Activated CD8-positive, alpha-beta memory T cell treated with anti-CD3 and anti-CD28 coated beads for 48 hours (primary cell): ENCODE measurements at places on chromosomes 2 and 18.

- no peak for DNase-seq
Observed at GRCh38 chr2:219514196-219514761, at the start of gene ASIC4. Gene ASIC4, plus strand, starts transcription at chr2:219514482. Its CDS starts 243 bp downstream, at chr2:219514725.

DNA sequence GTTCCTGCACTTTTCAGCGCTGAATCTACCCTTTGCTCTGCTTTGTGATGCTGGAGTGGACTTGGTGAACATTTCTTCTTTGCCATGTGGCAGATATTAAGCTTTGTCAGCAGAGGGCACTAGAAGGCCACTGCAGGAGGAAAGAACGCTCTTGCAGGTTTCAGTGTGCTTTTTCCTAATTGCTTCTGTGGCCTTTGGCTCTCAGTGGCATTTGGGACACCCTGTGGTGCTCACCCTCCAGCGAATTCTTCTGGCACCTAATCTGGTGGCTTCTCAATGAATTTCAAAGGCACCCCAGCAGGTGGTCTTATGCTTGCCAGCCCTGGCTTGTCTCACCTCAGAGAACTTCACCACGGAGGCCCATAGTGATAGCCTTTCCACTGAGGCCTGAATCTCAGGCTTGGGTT, 146.7 kb downstream of the MYO3B start:
- peak; percentile 0 for DNase-seq

GRCh38 chr2:207571370-207571769, 41.6 kb downstream of the CREB1 start:
- no peak for DNase-seq

GRCh38 chr2:101818531-101819451, 121.3 kb downstream of the MAP4K4 start:
- DNase-seq: no peak

DNA sequence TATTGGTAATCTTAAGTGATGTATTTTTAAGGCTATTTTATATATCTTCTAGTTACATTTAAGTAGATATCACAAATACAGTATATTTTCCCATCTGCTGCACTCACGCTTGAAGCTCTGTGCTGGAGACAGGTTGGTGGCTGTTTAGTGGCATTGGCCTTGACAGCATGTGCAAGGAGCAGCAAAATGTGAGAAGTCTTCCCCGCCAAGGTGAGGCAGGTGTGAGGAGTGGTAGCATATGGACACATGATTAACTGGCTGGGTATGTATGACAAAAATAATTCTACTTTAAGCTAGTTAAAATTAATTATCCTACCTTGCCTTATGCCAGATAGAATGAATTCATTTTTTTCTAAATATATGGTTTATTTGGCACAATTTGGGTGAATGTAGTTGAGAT, 117.2 kb downstream of the CCDC102B start:
- no peak for DNase-seq

GRCh38 chr18:46301571-46301970, 197.4 kb downstream of the HAUS1 start:
- no peak for DNase-seq

- DNase-seq: no peak
Observed at GRCh38 chr2:50674876-50675275, 357.1 kb downstream of the NRXN1 start.

GRCh38 chr2:28842042-28842441, 28.1 kb downstream of the TRMT61B start:
- DNase-seq: no peak

GRCh38 chr2:60424233-60424632, 129.2 kb downstream of the BCL11A start:
- DNase-seq: no peak

DNA sequence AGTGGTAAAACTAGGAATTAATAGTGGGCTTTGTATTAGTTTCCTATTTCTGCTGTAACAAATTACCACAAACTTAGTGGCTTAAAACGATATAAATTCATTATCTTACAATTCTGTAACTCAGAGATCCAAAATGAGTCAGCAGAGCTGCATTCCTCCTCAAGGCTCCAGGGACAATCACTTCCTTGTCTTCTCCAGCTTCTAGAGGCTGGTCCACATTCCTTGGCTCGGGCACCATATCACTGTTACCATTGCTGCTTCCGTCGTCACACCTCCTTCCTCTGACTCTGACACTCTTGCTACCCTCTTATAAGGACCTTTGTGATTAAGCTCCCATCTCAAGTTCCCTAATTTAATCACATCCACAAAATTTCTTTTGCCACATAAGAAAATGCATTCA, 567.8 kb upstream of the KLHL29 start:
- DNase-seq: no peak

DNA sequence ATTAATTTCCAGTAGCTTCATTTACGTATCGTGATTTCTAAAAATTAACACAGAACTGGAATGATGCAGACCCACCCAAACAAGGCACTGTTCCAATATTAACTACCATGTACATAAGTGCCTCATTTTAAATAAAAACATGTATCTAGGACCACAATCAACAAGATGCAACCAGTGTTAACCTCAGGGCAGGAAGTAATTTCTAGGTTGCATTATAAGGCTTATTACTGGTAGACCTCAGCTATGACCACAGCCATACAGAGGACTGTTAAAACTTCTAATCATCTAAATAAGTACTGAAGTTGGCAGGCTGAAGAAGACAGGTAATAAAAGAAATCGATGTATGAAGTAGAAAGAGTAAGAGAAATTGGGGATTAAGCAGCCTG, 262.9 kb downstream of the HDAC4 start:
- no peak for DNase-seq

DNA sequence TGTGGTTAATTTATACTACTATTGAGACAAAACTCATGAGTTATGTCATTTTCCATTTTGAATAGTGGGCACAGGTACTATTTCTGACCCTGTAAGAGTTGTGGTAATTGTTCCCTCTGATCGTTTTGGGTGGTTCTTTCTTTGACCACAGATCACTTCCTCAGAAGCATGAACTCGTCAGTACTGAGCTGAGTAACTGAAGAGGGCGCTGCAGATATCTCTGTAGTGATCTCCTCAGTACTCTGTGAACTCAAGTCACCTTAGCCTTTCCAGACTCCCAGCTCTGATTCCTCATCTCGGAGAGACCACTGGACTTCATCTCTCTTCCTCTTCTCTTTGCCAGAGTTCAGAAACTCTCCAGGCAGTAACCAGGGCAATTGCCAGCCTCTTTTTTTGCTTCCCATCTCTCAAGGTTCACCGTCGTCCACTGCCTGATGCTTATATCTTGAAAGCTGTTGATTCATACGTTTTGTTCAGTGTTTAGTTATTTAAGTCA, 9.4 kb upstream of the IL1RL1 start:
- DNase-seq: no peak

DNA sequence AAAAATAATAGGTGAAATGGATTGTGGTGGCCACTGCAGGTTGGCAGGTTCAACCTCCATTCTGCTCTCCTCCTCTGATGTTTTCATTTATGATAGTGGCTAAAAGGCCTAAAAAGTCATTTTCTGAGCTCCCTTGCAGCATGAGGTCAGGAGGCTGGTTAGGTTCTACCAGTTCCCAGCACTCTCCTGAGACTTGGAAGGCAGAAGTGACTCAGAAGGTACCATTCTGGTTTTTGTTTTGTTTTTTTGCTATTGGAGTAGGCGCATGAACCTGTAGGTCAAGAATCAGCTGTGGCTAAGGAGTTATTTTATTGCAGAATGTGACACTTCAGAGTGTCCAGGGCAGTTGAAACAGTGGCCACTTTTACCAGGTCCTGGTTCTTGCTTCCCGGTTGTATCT, 181.9 kb downstream of the CCDC102B start:
- DNase-seq: no peak

DNA sequence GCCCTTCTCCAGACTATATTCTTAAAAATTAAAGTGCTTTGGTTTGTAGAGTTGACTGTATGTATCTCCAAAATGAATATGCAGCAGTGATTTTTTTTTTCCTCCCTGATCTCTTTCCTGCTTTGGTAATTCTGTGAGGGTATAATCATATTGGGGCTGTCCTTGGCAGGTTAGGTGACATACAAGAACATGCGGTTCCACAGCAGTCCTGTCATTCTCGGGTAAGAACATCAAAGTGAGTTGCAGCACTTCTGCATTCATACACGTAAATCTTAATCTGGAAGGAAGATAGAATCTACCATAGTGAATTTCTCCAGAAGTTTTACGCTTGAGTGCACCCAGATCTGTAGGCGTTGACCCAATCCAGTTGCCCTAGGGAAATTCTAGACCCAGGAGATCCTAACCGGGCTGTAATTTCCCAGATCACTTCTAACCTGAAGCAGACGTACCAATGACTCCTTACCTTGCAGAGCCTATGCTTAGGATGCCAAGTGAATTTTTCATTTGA, 109.4 kb downstream of the PRPF40A start:
- no peak for DNase-seq
